ENCODE measurements at places on chromosomes 5 and 9. TPM values are rescaled to one million over a fixed set of nuclear protein-coding genes. Genes with fewer than 3 reads are reported as not detected.

VLDLR gene
- 26.1 TPM for total RNA-seq

TBC1D2 gene
- 2.8 TPM for total RNA-seq

HSPB3 gene
- not detected for total RNA-seq

PCDHGB5 gene
- total RNA-seq: 24.0 TPM

SLC25A2 gene
- total RNA-seq: 0.23 TPM

RNF183 gene
- total RNA-seq: not detected

GABRB2 gene
- total RNA-seq: 117 TPM

SLC6A18 gene
- not detected for total RNA-seq

MRPL22 gene
- total RNA-seq: 18.9 TPM

LEAP2 gene
- 1.2 TPM for total RNA-seq
